ENCODE measurements at places on chromosomes 3 and 15.

GRCh38 chr3:170826047-170826446 lies 43.9 kb downstream of the RPL22L1 start:
- DNase-seq = no peak

DNA sequence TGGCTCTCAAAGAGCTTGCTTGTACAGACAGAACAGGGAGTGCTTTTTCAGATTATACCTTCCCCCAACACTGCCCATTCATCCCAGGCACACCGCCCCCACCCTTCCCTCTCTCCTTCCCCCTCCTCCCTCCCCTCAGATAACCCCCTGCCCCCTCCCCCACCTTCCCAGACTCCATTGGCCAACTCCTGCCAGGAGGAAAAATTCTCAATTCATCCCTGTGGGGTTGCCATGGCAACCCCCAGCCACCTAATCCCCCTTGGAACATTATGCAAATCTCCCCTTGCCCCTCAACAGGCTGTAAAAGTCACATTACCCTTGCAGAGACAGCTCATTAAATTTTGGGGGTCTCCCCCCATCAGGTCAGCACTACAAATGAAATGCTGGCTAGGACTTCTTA lies 14.3 kb downstream of the TLE3 start:
- no peak for DNase-seq

DNA sequence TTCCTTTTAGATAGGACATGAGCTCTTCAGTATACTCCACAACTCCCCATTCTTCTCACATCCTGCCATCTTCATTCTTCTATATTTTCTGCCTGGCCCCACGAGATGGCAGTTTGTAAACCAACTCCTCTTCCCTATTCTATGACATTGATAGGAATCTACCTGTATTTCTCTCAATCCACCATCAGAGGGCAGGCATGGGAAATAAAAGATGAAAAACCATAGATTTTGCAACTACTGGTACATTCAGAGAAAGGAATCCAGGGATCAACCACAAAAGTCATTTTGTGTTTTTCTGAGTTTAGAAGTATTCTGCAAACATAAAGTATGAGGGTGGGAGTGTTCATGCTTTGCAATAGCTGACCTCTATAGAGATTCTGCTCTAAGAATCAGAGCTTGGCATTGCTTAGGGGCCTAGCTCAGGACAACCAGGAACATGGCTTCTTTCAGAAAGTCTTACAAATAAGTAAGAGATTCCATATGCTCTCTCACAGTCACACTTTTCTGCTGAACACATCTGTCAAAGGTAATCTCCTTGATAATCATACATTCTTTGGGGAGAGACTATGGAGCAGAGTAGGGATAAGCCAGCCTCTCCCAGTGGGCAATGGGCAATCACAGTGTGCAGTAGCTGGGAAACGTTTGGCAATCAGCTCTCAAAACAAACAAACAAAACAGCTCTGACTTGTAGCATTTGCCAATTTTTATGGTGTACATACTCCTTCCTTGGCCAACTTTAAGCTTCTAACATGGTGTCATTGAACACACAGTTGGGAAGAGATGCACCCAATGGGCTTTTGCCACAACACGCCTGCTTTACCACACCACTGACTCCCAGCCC lies 43.1 kb upstream of the SLC25A36 start:
- no peak for DNase-seq

DNA sequence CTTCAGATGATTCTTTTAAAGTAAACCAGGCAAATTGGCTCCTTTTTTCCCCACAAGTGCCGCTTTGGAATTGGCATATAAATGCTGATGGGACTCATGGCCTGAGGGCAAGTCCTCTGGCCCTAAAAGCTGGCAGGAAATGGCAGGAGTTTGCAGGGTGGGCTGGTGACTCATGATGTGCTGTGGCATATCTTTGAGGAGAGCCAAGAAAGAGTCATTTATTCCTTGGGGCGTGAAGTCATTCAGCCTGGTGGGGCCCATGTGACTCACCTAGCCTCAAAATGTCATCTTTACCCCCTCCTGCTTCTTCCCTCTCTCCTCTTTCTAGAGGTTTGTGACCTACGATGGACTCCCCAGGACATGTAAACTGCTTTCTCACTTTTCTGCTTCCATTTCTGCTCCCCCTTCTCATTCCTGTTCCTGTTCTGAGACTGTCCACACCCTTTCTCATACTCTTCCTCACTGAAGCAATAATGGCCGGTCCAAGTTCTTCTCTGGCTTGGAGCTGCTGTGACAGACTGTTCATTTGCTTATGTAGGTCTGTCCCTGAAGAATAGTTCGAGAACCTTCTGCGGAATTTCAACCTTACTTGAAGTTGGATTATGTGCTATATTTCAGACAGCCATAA lies 326.1 kb downstream of the SATB1 start:
- peak; percentile 98 for DNase-seq

- peak; percentile 81 for DNase-seq
Measured at GRCh38 chr3:192772240-192772894, 45.0 kb upstream of the FGF12 start.

DNA sequence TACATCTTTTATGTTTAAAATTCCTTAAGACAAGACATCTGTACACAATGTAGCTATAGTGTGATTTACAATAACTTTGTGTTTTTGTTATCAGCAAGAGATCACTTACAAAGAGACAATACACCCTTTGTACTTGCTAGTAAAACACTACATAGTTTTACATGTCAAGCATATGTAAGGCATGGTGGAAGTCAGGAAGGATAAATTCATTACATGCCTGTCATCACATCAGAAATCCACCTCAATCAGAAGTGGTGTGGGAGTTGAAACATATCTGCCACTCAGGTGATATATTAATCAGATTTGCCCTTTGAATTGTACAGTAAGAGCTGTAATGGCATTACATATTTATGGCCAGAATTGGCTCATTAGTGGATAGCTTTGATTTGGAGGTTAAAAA lies 95.5 kb downstream of the MBNL1 start:
- no peak for DNase-seq

- DNase-seq = peak; percentile 59
Measured at GRCh38 chr3:129690406-129690805, 83.9 kb upstream of the PLXND1 start.

- no peak for DNase-seq
Measured at GRCh38 chr15:31352339-31352751, 25.7 kb downstream of the KLF13 start.
